ENCODE measurements at places on chromosomes 16 and 17.

DNA sequence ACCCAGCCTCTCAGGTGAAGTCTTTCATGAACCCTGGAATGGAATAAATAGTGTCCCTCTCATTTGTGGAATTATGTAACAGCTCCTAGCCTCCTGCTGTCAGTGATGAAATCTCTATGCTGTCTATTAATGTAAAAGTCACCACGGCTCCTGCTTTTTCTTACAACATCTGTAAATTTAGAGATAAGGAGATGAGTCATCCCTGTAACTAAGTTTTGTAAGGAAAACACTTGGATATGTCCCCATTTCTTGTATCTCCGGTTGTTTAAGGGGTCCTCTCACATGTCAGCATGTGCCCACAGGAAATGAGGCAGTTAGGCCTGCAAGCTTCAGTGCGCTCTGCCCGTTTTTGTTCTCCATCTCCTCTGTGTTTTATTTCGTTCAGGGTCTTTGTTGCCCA, 2.8 kb upstream of the NAT9 start:
- DNase-seq = no peak

GRCh38 chr16:17331991-17332390, 138.8 kb downstream of the XYLT1 start:
- DNase-seq = no peak

GRCh38 chr17:78049609-78050008, 78.9 kb downstream of the TMC6 start:
- DNase-seq = no peak

- no peak for DNase-seq
These were observed 375 bp downstream of the SLC25A11 start for GRCh38 chr17:4939546-4939795.
